Fibroblast of skin of left quadriceps (primary cell): ENCODE measurements at places on chromosomes 5 and 9.

- DNase-seq = no peak
Measured at GRCh38 chr9:37549527-37549926, 26.7 kb downstream of the FBXO10 start.

GRCh38 chr9:22241024-22241423 lies 205.6 kb upstream of the DMRTA1 start:
- no peak for DNase-seq

DNA sequence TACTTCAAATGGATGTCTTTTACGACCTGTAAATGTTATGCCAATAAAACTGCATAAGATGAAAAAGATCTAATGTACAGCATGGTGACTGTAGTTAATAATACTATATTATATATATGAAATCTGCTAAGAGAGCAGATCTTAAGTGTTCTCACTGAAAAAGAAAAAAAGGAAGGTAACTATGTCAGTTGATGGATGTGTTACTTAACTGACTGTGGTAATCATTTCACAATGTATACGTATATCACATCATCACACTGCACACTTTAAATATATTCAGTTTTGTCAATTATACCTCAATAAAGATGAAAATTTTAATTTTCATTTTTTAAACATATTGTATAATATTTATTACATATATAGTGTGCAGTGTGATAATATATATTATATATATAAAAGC lies 31.9 kb downstream of the THBS4 start:
- DNase-seq = no peak

DNA sequence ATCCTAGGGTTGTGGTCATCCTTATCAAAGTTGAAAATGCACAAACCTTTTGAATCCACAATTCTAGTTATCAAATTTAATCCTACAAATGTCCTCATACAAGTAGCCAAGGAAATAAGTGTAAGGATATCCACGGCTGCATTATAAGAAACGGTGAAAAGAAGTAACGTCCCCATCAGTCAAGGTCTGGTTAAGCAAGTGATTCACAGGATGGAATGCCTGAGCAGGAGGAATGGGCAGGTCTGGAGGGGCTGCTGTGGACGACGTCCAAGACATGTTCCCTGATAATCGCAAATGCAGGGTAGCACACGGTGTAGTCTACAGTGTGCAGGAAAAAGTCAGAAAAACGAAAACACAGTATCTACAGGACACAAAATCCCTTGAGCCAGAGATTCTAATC lies 118.6 kb downstream of the ADAMTS2 start:
- no peak for DNase-seq

DNA sequence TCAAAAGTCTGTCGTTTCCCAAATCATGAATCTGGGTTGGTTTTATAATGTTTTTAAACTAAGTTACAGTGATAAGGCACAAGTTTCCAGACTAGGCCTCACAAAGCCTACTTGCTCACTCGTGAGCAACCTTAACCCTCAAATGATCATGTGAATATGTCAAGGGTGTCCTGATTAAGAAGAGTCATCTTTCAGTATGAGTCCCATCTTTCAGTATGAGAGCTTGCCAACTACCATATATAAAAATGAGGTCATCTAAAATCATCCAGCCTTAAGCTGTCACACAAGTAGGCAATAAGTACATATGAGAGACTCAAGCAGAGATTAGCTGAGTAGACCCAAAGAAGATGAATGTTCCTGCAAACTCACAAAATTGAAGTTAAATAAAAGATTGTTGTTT lies 668.4 kb upstream of the FAM174A start:
- DNase-seq = no peak

DNA sequence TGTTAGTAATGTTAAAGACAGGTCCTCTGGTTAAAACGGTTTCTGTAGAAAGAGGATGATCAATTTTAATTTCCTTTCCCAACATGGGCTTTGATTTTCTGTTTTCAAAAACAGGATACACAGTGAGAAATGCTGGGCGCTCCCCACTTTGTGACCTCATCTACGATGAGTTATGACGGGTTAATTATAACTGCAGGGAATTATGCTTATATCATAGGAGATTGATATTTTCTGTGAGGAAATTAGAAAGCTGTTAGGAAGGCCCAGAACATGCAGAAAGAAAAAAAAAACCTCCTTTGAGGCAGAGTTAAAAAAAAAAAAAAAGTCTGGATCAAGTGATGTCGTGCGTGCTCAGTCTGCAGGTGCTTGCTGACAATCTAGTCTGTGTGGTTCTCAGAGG lies 176.8 kb upstream of the OTULINL start:
- DNase-seq = no peak

DNA sequence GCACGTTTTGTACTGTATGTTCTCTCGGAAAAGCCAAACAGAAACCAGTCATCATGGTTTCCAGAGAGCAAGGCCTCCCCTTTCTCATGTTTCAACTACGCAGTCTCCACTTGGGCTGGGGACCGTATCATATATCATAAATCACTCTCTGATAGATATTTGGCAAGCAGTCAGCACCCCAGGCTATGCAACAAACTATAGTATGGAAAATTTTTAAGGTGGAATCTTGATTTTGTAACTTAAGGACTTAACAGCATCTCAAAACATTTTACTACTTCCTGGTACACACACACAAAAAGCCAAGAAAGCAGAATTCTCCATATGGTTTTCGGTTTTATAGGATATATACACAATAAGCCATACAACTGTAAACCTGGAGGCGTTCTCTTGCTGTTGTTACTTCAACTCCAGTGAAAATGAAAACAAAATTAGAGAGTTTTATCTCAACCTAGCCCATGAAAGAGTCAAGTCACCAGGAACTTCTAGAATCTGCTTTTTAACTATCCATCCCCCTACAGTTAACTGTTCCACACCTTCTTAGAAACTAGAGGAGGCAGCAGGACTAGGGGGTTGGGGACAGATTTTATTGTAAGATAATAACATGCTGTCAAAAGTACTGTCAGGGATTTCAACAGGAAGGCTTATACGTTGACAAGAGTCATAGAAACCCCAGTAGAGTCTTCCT lies 283.4 kb downstream of the NFIB start:
- DNase-seq = peak; percentile 83

DNA sequence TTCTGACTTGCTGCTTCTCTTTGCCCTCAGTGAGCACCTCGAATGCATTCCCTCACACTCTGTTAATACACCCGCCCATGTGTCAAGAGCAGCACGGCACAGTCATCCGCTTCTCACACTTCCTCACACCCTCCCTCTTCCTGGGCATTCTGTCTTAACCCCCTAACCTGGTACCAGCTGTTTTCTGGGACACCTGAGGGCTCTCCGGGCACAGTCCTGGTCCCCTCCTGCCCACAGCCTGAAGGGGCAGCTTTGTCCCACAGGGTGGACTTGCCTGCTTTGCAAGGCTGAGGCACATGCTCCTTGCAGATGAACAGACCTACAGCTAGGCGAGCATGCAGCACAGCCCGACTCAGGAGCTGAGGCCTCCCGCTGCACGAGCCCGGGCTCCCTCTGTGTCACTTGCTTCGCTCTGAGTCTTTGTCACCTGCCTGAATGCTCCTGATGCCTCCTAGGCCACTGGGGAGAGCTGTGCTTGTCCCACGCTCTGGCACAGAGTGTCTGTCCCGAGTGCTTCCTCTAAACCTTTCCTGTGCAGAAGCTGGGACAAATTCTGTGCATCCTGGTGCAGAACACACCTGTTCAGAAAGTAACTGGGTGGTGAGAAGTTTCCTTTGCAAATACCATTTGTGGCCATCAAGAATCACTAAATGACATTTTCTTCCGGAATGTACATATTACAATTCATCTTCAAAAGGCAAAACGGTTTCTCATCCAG lies 47.8 kb downstream of the AHRR start:
- DNase-seq = no peak

DNA sequence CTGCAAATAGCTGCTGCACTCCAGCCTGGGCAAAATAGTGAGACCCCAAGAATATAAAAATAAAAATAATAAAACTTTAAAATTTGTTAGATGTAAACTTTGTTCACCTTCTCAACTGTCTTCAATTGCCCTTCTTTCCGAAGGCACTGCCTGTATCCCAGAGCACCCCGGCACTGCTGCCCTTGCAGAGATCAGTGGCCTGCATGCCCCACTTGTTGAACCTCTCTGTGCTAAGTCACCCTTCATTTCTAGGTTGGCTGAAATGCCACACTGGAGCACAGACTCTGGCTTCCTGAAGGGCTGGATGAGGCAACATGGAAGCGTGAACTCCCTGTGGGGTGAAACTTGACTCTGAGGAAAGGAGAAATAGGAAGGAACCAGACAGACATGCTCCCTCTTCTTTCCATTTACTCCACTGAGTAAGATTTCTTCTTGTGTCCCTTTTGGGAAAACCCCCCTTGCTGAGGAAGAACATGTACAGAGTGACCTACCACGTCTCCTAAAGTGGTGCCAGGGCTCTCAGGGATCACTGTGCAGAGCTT lies 8.4 kb upstream of the JMY start:
- DNase-seq = no peak

GRCh38 chr5:334903-335739 lies 13.6 kb downstream of the AHRR start:
- DNase-seq = no peak

GRCh38 chr5:175107028-175107588 lies 336.9 kb downstream of the DRD1 start:
- no peak for DNase-seq

DNA sequence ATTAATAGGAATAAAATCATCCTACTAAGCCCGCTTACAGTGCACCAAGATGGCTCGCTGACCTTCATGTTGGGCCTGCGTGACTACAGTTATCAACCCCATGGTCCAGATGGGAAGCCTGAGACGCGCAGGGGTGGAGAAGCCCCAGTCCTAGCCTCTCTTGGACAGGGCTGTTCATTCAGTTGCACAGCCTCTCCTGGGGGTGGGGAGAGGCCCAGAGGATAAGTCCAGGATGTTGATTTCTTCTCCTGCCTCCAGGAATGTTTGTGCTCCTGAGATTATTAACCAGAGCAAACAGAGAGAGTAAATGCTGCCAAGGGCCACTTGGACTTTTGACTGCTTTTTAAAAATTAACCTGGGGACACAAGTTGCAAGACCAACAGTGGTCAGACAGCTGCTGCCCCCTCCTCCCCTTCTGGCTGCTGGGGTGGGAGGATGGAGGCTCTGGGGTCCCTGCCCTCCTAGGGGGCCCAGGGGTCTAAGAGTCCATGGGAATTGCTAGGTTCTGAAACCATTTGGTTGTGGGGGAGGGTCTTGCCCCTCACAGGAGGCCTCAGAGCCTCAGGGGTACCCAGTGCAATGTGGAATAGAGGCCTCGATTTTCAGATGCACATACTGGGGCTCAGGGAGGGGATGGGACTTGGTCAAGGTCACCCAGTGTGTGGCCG lies 2.8 kb upstream of the AMBP start:
- no peak for DNase-seq

DNA sequence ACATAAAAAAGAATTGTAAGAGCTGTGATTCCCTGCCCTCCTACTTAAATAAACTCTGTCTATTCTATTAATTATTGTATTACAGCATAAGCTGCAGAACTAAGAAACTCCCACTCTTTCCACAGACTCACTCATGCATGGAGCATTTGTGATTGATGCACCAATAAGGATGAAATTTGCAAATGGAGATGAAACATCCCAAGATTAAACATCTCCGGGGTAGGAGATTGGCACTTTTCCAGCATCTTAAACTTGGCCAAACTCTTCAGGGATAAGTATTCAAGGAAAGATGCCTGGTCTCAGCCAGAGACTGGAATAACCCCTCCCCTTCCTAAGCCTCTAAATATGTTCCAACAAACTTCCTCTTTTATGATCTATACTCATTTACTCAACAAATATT lies 472.0 kb downstream of the ACTL7B start:
- DNase-seq = no peak

DNA sequence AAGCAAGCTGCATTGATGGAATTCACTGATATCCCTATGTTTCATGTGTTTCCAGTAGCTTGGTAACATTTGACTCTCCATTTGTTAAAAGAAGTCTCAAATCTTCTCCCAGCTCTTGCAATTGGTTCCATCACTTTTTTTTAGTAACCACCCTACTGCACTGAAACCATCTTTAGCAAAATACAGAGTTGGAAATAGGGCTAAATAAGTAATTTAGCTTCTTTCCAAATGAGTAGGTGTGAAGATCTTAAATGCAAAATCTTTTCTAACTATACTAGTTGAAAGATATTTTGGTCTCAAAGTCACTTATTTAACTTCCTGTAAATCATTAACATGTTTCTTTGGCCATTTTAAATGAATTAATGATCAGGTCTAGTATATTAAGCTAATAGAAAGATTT lies 138.1 kb downstream of the DIRAS2 start:
- no peak for DNase-seq

DNA sequence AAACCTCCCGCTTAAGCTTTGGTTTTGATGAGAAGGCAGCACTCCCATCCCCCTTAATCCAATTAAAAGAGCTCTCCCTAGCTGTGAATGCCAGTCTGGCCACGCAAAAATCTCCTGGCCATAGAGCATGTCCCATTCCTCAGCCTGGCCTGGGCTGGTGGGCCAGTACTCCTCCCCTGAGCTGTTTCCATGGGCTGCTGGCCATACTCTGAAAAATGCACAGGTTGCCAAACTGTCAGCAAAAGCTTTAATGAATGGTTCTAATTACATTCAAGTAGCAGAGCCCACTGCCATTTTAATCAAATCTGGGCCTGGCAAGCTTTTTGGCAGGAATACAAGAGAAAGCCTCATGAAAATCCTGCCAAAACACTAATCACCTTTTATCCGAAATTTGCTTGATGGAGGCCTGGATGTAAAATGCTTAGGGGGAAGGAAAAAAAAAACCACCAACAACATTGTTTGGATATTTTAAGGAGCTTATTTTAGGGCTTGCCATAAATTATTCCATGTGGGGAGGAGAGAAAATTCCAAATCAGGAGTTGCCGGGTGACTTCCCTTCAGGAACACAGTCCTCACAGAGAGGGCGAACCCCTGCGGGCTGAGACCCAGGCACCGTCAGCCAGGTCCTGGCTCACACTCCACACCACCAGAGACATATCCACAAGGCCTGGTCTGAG lies 243.3 kb downstream of the SEC61B start:
- peak; percentile 80 for DNase-seq

DNA sequence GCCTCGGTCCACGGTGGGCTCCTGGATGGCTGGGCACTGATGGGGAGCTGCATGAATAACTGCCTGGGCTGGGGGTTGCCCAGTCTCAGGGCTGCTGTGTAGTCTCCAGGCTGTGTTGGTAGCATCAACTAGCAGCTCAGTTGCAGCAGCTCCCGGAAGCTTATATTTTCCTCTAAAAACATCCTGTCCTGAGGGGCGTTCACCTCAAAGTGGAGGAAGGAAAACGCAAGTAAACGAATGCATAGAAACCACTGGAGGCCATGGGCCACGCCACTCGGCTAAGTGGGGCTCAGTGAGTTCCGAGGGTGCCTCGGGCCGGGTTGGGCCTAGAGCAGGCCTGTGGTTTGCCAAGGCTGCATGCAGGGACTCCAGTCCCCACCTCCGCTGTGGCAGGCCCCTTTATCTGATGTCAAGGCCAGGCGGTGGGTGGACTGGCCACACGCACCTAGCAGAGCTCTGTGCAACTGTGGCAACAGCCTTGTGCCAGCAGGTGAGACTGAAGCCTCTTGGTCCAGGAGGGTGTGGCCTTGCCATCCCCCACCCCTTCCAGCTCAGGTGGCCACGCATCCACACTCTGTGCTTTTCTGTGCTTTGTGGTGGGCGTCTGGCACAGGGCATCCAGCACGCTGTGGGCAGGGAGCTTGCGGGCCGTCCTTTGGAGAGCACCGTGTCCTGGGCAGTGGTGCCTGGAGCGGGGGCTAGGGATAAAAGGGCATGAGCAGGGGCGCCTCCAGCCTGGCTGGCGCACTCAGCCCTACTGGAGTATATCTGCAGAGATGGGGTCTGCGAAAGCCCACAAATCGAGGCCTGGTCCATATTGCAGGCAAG lies 15.1 kb downstream of the TCF7 start:
- no peak for DNase-seq
